Keratinocyte (primary cell): ENCODE measurements at places on chromosomes 1 and 21. TPM values are rescaled to one million over a fixed set of nuclear protein-coding genes. Genes with fewer than 3 reads are reported as not detected.

GRCh38 chr1:100955322-100955721 is 59.4 kb downstream of the SLC30A7 start:
- peaks cover 25% of the 10 kb centered on the region for H3K4me1 ChIP-seq
- H3K27ac ChIP-seq, result no peak overlapping the region
- no peak overlapping the region for H3K4me3 ChIP-seq
- H3K27me3 ChIP-seq, result no peaks in the 10 kb centered on the region
- H3K36me3 ChIP-seq, result no peaks in the 10 kb centered on the region
- DNase-seq, result no peak

- H3K27me3 ChIP-seq, result peaks cover 17% of the 10 kb centered on the region
- no peak overlapping the region for H3K4me3 ChIP-seq
- peaks cover 28% of the 10 kb centered on the region for H3K4me1 ChIP-seq
- H3K36me3 ChIP-seq, result no peaks in the 10 kb centered on the region
Measured at GRCh38 chr21:42118901-42119300, 47.8 kb downstream of the UMODL1 start.

DNA sequence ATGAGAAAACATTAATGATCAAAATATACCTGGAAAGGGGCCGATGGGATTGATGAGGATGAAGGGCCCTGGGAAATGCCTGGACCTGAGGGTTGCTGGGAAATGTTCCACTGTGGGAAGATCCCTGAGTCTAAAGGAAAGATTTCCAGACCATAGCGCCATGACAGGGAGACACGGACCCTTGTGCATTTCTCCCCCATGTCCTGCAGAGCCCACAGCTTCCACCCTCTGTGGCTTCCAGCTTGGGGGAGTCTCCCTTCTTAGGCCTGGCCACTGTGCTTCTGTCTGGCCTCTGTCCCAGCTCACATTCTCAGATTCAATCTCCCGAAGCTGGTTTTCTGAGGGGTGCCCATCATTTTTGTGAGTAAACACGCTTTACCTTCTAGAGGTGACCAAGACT is 1.0 kb upstream of the PRAMEF12 start:
- no peak overlapping the region for H3K4me3 ChIP-seq
- no peaks in the 10 kb centered on the region for H3K27me3 ChIP-seq
- no peaks in the 10 kb centered on the region for H3K36me3 ChIP-seq
- no peak overlapping the region for H3K27ac ChIP-seq
- no peaks in the 10 kb centered on the region for H3K4me1 ChIP-seq

- no peak for DNase-seq
- H3K4me3 ChIP-seq, result no peak overlapping the region
- no peaks in the 10 kb centered on the region for H3K4me1 ChIP-seq
- no peak overlapping the region for H3K27ac ChIP-seq
- H3K27me3 ChIP-seq, result no peaks in the 10 kb centered on the region
- no peaks in the 10 kb centered on the region for H3K36me3 ChIP-seq
Measured at GRCh38 chr1:208581209-208581608, 337.0 kb upstream of the PLXNA2 start.

GRCh38 chr1:219906924-219907771 is 21.2 kb downstream of the SLC30A10 start:
- H3K27ac ChIP-seq, result no peak overlapping the region

DNA sequence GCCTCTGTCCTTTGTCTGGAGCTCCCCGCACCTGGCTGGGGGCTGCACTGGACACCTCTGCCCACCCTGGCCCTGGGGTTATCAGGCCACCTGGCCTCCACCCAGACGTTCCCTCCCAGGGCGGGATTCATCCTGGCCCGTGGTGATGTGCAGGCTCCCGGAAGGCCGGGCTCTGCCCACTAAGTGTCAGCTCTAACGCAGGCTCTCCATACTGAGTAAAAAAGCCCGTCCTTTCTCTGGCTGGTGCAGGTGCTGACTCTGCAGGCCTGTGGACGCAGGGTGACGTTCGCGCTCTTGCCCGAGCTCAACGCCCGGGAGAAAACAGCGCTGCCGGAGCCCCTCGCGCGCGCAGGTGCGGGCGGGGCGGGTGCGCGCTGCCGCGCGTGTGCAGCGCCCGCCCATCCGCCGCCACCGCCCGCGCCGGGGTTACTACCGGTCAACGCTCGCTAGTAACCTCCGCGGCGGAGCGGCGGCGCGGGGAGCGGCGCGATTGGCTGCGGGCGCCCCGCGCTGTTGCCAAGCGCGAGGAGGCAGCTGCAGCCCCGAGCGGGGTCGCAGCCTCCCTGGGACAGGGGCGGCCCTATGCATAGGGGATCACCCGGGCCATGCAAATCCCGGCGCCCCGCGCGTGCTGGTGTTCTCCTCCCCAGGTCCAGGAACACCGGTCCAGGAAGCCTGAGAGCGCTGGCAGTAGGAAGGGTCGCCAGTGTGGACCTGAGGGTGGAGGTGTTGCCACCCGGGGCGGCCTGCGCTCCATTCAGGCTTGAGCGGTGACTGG is 15.7 kb downstream of the ABCG1 start:
- H3K4me1 ChIP-seq, result peaks cover 35% of the 10 kb centered on the region
- no peak for DNase-seq
- peak overlapping the region; percentile 40 for H3K4me3 ChIP-seq
- peaks cover 4% of the 10 kb centered on the region for H3K27me3 ChIP-seq
- H3K27ac ChIP-seq, result peak overlapping the region; percentile 33
- no peaks in the 10 kb centered on the region for H3K36me3 ChIP-seq

- no peak overlapping the region for H3K4me3 ChIP-seq
- no peak for DNase-seq
- no peak overlapping the region for H3K27ac ChIP-seq
- no peaks in the 10 kb centered on the region for H3K27me3 ChIP-seq
Measured at GRCh38 chr1:14926818-14927575, 226.6 kb upstream of the TMEM51 start.

- H3K27ac ChIP-seq, result peak overlapping the region; percentile 51
- no peaks in the 10 kb centered on the region for H3K36me3 ChIP-seq
Measured at GRCh38 chr21:37787456-37787855, 128.8 kb downstream of the KCNJ6 start.

DNA sequence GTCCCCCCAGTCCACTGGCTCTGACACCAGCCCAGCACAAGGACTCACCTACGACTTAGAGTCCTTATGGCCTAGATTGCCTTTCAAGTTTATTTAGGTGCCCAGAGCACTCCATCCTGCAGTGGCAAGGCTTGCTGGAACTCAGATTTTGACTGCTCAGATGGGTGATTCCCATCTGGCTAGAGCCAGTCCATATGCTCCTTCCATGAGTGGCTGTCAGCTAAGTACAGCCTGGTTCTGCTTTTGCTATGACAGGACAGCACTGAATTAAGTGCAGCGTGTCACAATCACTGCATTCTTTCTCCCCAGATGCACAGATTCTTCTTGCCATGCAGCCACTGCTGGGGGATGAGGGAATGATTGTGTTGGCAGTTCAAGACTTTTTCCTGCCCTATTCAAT is 43.8 kb downstream of the GPR52 start:
- H3K4me3 ChIP-seq, result no peak overlapping the region
- H3K4me1 ChIP-seq, result no peaks in the 10 kb centered on the region
- no peak overlapping the region for H3K27ac ChIP-seq
- H3K36me3 ChIP-seq, result no peaks in the 10 kb centered on the region
- H3K27me3 ChIP-seq, result no peaks in the 10 kb centered on the region

DNA sequence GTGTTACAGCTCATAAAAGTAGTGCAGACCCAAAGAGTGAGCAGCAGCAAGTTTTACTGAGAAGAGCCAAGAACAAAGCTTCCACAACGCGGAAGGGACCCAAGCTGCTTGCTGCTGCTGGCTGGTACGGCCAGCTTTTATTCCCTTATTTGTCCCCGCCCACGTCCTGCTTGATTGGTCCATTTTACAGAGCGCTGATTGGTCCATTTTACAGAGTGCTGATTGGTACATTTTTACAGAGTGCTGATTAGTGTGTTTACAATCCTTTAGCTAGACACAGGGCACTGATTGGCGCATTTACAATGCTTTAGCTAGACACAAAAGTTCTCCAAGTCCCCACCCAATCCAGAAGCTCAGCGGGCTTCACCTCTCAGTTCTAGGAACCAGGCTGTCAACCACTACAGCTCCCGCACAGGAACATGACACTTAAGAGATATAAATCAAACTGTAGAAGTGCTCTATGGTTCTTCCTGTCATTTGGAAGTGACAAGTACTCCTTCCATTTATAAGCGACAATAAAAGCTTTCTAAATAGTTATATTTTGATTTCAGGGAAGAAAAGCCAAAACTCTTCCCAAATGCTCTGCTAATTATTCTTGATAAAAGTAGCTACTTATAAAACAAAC is 28.5 kb downstream of the RNF115 start:
- no peaks in the 10 kb centered on the region for H3K27me3 ChIP-seq
- H3K36me3 ChIP-seq, result no peaks in the 10 kb centered on the region
- peaks cover 3% of the 10 kb centered on the region for H3K4me1 ChIP-seq
- no peak overlapping the region for H3K4me3 ChIP-seq
- no peak overlapping the region for H3K27ac ChIP-seq

DNA sequence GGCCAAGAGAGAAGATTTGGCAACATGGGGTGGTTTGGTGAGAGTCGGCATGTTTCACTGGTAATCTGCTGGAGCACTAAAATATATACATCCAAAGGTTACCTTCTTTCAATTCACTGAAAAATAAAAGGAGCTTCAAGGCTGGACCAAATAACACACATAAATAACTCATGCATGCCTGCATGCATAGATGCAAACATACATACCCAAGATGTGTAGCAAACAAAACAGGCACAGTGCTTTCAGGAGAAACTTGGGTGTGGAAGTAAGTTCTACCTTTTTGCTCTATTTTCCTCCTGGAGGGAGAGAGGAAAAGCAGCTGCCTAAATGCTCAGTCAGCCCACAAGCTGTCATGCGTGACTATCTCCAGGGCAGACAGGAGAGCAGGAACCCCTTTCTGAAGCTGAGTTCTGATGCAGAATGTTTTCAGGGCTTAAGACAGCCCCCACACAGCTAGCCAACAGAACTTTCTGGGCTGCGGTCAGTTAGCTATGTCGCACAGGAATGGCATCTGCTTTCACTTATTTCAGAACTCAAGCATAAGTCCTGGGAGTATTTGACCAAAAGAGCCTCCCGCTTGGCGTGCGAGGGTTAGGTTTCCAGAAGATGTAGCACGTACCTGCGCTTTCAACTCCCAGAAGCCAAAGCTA is 166.2 kb downstream of the TOMM20 start:
- no peak for DNase-seq
- peaks cover 6% of the 10 kb centered on the region for H3K4me1 ChIP-seq
- H3K4me3 ChIP-seq, result no peak overlapping the region
- H3K36me3 ChIP-seq, result no peaks in the 10 kb centered on the region
- no peaks in the 10 kb centered on the region for H3K27me3 ChIP-seq

GRCh38 chr1:33420870-33421775 is 9.8 kb downstream of the PHC2 start:
- H3K36me3 ChIP-seq, result no peaks in the 10 kb centered on the region
- H3K4me3 ChIP-seq, result no peak overlapping the region
- peaks cover 13% of the 10 kb centered on the region for H3K4me1 ChIP-seq
- DNase-seq, result no peak

DNA sequence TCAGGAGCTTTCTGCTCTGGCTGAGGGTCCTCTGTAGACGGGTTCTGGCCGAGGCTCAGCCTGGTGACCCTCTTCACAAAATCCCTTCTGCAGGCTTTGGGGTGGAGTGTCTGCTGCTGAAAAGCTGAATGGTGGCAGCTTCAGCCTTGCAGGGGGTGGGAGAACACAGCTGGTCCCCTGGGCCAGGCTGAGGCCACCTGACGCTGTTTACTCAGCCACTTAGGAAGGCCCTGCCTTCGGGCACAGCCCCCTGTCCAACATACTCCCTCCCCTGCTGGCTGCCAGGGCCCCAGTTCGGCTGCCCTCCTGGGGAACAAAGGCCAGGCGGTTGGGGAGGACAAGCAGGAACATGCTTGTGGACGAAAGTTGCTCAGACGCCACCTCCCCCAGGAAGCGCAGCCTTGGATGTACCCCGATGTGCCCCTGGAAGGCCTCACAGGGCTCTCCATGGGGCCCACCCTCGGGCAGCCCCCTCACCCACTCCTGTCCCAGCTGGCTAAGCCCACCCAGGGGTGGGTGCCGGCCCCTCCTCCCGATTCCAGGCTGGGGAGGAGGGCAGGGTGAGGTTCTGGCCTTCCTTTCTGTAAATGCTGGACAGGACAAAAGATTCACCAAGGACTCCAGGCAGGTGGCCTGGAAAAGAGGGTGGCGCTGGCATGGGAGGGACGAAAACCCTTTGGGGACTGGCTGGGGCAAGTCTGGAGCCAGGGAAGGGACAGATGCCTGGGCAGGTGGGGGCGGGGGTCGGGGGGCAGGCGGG is at the start of gene ANKRD65:
ANKRD65 (minus strand) TSS at position 130 of the 760 bp plus-strand sequence. CDS start 271 bp downstream, outside the sequence.
- peak within 1 kb of the TSS; percentile 60 for H3K27ac ChIP-seq
- no peaks in the 10 kb centered on the region for H3K36me3 ChIP-seq
- no peaks in the 10 kb centered on the region for H3K27me3 ChIP-seq
- peaks cover 34% of the 10 kb centered on the region for H3K4me1 ChIP-seq

DNA sequence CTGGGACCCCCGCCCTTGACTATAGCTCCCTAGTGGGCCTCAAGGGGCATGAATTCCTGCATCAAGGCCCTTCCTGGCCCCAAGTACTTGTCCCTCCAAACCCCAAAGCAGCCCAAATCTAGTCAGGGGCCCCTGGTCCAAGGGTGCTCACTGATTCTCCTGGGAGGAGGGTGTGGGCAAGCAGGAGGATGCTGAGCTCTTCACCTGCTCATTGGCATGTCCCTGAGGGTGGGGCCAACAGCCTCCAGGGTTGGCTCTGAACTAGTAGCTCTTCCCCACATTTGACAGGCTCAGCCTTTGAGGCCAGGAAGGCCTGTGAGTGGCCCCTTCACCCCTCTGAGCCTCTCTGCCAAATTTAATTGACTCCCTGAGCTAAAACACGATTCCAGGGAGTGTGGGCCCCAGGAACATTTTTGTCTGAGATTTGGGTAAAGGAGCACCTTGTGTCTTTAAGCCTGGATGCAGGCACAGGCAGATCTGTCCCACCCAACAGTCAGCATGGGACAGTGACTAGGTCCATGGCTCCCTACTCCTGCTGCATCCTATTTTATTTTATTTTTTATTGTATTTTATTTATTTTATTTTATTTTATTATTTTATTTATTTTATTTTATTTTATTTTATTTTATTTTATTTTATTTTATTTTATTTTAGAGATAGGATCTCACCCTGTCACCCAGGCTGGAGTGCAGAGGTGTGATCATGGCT is 11.0 kb upstream of the WNT9A start:
- H3K4me3 ChIP-seq, result no peak overlapping the region
- H3K36me3 ChIP-seq, result no peaks in the 10 kb centered on the region
- H3K27me3 ChIP-seq, result peaks cover 5% of the 10 kb centered on the region
- H3K27ac ChIP-seq, result no peak overlapping the region
- H3K4me1 ChIP-seq, result no peaks in the 10 kb centered on the region
- DNase-seq, result no peak

- DNase-seq, result no peak
- H3K36me3 ChIP-seq, result no peaks in the 10 kb centered on the region
- no peak overlapping the region for H3K4me3 ChIP-seq
- H3K4me1 ChIP-seq, result no peaks in the 10 kb centered on the region
- H3K27me3 ChIP-seq, result no peaks in the 10 kb centered on the region
Measured at GRCh38 chr1:191320062-191320461, 838.2 kb upstream of the RGS18 start.

The SPATA46 gene
- polyA plus RNA-seq, result not detected in 3 replicates

The OR2T11 gene
- polyA plus RNA-seq, result not detected in 3 replicates

The MYOG gene
- polyA plus RNA-seq, result not detected in 3 replicates

The TINAGL1 gene
- polyA plus RNA-seq, result 189 to 315 TPM (median 275 TPM) in 3 replicates

The CLCA4 gene
- polyA plus RNA-seq, result 0.59 to 6.1 TPM (median 1.5 TPM) in 3 replicates

The SDC3 gene
- 5.6 to 14.5 TPM (median 8.8 TPM) in 3 replicates for polyA plus RNA-seq

The SPRR2E gene
- polyA plus RNA-seq, result 6.7 to 16.2 TPM (median 10.5 TPM) in 3 replicates
